Bone marrow (tissue), 2 donors: ENCODE measurements at places on chromosomes 5 and 9.

- no peak for DNase-seq
Measured at GRCh38 chr9:31005086-31005665, 1379.3 kb upstream of the ACO1 start.

DNA sequence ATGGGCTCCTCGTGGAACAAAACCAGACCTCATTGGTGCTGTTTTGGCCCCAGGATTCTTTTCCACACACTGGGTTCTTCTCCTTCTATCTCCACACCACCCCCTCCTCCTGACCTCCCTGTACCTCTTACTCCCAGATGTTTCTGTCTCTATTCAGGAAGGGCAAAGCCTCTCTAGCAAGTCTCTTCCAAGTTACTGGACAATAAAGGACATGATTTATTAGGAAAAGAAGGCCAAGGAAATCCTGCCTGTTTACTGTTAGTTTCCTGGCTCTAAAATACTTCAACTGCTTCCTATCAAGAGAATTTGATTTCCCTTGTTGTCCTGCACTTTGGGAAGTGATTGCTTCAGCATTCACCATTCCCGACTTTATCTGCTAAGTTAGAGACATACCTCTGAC lies 262.0 kb downstream of the SAXO1 start:
- DNase-seq = no peak

- DNase-seq = no peak
Measured at GRCh38 chr5:63960646-63961045, 1.6 kb downstream of the HTR1A start.

GRCh38 chr5:134905246-134905996 lies 490 bp downstream of the PCBD2 start:
- peak; percentile 84 for DNase-seq

DNA sequence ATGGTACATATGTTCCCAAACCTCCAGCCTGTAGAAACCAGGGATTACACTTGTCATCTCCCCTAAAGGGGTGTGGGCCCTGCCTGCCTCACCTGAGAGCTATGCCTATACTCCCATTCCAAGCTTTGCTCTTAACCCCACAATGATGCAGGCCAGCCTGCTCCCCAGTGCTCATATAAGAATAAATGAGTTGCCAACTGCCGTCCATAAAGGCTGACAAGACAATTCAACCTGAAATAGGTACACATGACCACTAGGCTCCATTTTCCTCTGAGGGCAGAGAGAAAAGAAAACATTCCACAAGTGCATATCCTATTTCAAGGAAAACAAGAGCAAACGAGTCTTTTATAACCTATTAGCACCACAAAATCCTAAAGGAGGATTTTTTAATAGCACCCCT lies 28.4 kb downstream of the SKP1 start:
- DNase-seq = no peak

DNA sequence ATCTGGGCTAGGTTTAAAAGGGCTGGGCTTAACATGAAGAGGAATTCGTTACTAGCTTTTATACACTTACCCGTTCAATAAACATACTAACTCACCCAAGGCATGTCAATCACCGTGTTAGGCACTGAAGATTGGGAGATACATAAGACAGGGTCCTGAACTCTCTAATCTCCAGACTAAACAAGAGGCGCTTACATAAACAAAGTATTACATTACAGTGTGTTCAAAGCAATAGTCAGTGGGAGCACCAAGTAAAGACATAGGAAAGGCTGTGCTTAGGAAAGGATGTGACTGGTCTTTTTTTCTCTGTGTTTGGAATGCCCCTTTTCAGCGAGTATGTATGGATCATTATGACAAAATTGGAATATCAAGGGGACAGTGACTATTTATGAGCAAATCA lies 203.6 kb upstream of the ADRA1B start:
- no peak for DNase-seq

GRCh38 chr9:93064392-93065134 lies 6.1 kb downstream of the SUSD3 start:
- peak; percentile 71 for DNase-seq

DNA sequence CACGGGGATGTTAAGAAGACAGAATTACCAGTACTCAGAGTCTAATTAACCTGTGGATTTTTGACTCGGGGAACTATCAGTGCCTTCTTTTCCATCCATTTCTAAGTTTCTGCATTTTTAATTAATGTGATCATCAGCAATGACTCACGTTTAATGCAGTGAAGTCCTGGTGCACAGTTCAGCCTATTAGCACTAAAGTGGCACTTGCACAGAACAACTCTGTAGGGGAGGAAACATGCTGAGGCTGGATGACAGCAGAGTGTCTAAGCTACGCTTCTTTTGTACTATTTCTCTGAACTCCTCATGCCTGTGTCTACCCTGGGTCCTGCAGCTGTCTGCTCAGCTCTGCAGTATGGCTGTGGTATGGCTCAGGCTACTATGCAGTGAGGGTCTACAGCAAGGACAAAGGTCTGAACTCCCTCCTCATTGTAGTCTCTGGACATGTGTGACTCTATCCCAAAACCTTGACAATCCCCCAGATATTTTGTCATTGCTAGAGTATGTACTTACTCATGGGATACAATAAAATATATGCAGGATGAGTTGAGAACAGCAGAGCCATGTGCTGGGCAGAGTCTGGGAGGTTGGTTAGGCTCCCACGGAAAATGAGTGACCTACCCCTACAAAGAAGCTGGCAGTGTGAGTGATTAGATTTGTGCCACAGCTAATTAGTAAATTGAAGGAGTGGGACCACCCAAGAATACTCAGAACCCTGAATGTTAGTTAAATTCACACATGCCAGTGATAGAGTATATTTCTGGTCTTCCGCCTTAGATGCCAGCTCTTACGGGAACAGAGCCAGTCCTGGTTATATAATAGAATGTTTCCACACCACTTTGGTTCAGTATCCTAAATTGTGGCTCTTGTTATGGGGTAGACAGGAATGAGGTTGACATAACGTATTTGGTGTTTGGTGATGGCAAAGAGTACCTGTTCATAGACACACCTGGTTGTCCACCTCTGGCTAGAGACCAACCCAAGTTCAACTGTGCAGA lies 148.0 kb downstream of the GHR start:
- no peak for DNase-seq

DNA sequence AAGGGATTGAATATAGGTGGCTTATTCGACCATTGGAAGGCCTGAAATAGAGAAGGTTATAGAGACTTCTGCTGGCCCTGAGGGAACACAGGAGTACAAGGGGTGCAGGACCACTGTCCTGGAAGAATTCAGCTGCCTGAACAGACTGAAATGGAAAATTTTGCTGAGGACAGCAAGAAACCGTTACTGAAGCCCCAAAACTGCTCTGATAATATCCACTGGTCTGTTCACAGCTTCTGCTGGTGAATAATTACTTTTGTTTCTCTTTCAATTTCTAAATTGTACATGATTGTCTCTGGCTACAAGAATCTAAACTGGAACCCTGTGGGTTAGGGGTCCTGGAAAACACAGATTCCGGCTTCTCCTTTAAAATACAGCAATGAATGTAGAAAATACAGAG lies 218.5 kb upstream of the CDH12 start:
- no peak for DNase-seq

DNA sequence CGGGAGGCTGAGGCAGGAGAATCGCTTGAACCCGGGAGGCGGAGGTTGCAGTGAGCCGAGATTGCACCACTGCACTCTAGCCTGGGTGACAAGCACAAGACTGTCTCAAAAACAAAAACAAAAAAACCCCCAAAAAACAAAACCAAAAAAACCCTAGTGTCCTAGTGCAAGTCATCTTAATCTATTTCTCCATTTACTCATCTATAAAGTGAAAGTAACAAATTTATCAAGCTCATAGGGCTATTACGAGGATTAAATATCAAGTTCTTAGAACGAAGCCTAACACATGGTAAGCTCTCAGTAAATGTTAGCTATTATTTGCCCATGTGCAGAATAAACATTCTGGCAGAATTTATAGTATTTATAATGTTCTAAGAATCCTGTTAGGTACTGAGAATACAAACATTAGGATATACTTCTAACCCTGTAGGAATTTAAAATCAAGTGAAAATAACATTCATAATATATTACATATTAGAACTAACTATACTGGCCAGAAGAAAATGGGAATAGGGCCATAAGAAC lies 45.0 kb downstream of the GOLPH3 start:
- DNase-seq = no peak

- no peak for DNase-seq
Measured at GRCh38 chr9:130193531-130194377, 21.6 kb downstream of the NCS1 start.

- DNase-seq = no peak
Measured at GRCh38 chr9:92728831-92729734, 35.5 kb downstream of the BICD2 start.

DNA sequence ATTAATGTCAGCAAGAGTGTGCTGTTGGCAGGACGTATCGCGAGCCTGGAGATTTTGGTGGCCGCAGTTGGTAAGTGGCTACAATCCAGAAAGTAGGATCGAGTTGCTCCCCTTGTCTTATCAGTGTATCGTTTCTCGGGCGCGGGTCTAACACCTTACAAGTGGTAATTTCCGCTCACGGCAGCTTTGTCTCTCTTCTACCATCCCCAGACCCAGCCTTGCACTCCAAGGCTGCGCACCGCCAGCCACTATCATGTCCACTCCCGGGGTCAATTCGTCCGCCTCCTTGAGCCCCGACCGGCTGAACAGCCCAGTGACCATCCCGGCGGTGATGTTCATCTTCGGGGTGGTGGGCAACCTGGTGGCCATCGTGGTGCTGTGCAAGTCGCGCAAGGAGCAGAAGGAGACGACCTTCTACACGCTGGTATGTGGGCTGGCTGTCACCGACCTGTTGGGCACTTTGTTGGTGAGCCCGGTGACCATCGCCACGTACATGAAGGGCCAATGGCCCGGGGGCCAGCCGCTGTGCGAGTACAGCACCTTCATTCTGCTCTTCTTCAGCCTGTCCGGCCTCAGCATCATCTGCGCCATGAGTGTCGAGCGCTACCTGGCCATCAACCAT lies 1.1 kb downstream of the PTGER4 start:
- peak; percentile 46 for DNase-seq

DNA sequence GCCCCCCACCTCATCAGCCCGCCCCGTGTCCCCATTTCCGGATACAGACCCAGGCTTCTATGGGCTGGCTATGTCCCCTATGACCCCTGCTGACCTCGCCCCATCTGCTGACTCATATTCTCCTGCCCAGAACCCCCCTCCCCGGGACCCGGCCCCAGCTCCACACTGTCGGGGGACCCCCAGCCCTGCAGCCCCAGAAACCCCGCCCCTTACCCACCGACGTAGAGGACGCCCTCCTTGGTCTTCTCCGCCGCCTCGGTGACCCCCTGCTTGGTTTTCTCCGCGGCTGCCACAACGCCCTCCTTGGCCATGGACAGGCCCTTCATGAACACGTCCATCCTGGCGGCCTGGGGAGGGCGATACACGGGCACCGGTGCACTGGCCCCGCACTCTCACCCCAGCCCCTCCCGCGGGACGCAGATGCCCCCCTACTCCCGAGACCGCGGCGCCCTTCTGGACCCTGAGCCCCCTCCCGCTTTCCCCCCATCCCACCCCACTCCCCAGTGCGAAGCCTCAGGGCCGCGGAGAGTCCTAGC lies 949 bp downstream of the SNCB start:
- DNase-seq = no peak

DNA sequence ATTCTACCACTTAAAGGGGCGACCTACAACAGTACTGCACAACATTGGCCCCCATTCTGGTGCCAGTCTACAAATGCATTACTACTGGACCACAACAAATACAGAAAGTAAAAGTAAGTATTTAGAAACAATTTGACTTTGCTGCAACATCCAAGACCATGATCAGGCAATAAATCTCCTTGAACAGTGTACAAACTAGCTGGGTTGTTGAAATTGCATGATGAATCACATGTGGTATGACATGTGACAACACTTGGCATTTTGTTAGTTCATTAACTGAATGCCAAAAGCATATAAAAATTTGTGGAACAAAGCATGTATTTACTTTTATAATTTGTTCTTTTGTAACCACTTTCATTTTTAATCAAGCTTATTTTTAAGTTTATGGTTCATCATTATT lies 270.5 kb downstream of the NFIB start:
- DNase-seq = no peak

GRCh38 chr9:93084471-93084881 lies 11.5 kb upstream of the CARD19 start:
- DNase-seq = no peak

GRCh38 chr5:149407323-149408251 lies 28.5 kb upstream of the IL17B start:
- no peak for DNase-seq

DNA sequence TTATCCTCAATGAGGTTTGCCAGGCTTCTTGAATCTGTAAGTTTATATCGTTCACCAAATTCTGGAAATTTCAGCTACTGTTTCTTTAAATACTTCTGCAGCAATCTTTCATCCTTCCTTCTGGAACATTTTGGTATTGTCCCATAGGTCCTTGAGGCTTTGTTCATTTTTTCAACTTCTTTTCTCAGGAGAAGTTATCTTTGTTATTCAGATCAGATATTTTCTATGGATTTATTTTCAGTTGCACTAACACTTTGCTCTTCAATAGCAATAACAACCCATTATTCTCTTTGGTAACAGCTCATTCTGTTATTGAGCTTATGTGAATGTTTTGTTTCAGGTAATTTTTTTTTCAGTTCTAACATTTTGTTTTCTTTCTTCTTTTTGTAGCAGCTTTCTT lies 13.5 kb downstream of the SNX2 start:
- no peak for DNase-seq

DNA sequence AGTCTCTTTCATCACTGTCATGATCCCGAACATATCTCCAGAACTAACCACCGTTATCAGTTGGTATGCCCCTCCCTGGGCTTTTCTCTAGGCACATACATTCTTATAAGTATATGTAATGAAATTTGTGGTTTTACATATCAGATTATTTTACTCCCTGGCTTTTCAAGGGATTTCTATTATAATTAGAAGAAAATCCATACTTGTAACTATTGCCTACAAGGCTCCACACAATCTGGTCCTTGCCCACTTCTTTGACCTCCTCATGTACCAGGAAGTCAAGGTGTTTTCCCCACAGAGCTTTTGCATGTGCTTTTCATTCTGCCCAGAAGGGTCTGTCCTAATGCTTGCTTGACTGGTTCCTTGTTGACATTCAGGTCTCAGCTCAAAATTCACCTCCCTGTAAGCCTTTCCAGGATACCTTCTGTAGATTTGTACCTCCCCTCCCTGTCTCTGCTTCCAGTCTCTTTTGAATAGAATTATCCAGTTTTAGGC lies 33.6 kb upstream of the HSD17B4 start:
- DNase-seq = no peak

DNA sequence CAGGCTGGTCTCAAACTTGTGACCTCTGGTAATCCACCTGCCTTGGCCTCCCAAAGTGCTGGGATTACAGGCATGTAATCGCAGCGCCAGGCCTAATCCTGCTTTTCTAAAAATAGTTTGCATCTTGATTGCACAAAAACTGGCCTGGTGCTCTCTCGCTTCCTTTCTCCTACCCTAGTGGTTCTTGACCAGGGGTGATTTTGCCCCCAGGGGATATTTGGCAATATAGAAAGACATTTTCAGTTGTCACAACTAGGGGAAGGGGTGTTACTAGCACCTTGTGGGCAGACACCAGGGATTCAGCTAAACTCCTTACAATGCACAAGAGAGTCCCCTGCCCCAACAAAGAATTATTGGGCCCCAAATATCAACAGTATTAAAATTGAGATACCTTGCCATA lies 139.8 kb downstream of the DROSHA start:
- DNase-seq = no peak

- DNase-seq = no peak
Measured at GRCh38 chr5:14202462-14202861, 59.3 kb downstream of the TRIO start.

- no peak for DNase-seq
Measured at GRCh38 chr9:96449523-96449844, 485 bp upstream of the HABP4 start.
